RWPE2 (cell line): ENCODE measurements at places on chromosomes 2 and 18.

DNA sequence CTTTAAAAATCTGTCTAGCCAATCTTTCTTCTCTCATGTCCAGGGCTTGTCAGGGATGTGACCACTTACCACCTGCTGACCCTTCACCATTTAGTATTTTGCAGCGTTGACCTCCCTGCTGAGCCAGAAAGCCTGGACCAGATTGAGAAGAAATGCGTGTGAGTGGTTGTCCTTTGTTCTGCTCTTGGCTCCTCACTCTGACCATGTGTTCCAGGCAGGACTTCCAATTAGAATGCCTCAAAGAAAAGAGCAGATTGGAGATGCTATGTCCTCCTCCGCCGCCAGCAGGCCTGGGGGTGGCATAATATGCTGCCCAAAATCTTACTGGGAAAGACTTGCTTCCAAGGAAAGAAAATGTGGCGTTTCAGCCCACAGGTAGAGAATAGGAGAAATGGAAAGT, 894.1 kb downstream of the SLC4A3 start:
- no peak for DNase-seq

GRCh38 chr2:60551240-60552077, 2.0 kb downstream of the BCL11A start:
- DNase-seq = no peak

- no peak for DNase-seq
These were observed 103.8 kb upstream of the NDUFV2 start for GRCh38 chr18:8998481-8999217.

- DNase-seq = no peak
These were observed 33.7 kb downstream of the GFPT1 start for GRCh38 chr2:69353360-69353759.

GRCh38 chr2:68377137-68377780, 12.2 kb downstream of the PLEK start:
- no peak for DNase-seq

GRCh38 chr2:201344663-201345366, 12.3 kb downstream of the FLACC1 start:
- DNase-seq = no peak

DNA sequence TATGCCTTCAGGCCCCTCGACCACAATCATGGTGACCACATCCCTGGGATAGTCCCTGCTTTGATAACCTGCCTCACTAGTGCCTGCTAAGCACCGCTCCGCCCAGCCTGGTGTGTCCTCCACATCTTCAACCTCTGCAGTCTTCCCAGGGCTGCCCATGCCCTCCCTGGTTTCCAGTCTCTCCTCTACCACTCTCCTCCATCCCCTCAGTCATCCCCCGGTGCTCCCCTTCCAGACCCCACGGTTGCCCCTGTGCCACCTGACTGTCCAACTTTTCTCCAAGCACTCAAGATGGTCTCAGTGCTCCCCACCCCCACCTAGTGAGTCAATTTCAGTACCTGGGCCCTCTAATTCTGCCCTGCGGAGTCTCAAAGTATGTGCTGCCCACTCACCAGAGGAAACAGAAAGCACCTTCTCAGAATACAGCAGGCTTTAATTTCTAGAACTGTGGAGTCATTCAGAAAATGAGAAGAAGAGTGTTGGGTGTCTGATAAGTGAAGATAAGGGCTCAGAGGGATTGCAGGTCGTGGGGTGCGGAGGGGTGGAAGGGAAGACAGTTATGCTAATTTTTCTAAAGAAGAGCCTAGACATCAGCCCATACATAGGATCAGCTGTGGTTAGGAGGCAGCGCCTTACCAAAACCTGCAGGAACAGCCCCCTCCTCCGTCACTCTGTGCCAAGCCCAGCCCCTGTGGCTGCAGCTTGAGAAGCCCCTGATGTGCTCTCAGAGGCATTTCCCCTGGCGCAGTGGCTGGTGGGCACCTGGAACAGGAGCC, 53.6 kb upstream of the CAB39 start:
- no peak for DNase-seq

GRCh38 chr18:75369026-75369721, 58.3 kb downstream of the SMIM21 start:
- no peak for DNase-seq

GRCh38 chr18:41881285-41881684, 73.7 kb upstream of the PIK3C3 start:
- DNase-seq = peak; percentile 49
